Osteoblast (primary cell): ENCODE measurements at places on chromosomes 4 and X.

GRCh38 chr4:2888886-2889285 is 45.2 kb downstream of the ADD1 start:
- DNase-seq: no peak

DNA sequence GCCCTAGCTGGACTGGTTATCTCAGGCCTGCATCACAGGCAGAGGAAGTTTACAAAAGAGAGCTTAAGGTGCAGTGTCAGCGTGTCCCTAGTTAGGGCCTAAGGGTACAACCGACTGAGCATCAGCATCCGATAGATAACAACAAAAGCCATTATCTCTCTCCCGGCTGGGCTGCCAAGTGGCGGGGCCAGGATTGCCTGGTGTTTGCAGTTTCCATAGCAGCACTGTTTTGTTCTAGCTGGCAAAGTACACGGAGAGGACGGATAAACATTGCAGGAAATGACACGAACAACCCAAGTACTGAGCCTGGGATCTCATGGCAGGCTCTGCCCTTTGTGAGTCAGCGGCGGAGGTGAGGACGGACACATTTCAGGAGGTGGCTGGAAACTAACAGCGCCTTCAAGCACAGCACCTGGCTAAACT is 104.7 kb upstream of the NOCT start:
- DNase-seq: no peak

GRCh38 chrX:10190367-10190766 is 33.6 kb downstream of the CLCN4 start:
- DNase-seq: peak; percentile 87

DNA sequence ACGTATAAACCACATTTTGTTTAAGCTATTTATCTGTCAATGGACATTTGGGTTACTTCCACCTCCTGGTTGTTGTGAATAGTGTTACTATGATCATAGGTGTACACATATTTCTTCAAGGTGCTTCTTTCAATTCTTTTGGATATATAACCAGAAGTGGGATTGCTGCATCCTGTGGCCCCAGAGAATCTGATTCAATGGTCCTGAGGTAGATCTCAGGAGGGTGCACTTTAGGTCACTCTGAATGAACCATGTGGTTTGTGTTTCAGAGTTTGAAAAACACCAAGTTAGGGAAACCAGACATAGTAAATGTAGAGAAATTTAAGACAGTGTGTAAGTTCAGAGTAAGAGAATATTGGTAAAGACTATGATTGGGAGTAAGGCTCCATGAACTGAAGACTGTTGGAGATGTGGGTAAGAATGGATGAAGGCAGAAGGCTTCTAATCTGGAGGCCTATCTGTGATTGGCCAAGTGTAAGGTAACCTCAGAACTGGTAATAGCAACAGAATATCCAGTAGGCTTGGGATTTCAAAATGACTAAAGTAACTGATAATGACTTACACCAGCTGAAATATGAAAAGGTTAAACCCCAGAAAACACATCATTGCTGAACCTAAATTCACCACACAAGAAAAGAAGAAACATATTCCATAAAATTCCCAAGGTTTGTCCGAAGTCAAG is 236.9 kb downstream of the CAMK2D start:
- DNase-seq: no peak

DNA sequence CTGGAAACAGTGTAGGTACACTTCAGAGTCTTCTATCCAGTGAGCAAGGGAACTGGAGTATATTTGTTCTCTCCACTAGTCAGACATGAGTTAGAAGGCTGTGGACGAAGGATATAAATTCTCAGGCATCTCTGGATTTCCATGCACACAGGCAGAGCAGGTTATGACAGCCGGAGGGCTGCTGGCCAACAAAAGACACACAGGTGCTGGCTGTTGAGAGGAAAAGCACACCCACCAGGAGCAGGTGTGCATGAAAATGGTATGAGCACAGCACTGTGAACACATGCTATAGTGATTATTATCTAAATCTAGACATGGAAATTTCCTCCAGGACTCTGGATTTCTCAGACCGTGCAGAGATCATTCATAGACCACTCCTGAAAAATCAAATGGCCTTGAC is 444.7 kb upstream of the RPS6KA3 start:
- DNase-seq: no peak
